ENCODE measurements at places on chromosomes 3 and 15.

DNA sequence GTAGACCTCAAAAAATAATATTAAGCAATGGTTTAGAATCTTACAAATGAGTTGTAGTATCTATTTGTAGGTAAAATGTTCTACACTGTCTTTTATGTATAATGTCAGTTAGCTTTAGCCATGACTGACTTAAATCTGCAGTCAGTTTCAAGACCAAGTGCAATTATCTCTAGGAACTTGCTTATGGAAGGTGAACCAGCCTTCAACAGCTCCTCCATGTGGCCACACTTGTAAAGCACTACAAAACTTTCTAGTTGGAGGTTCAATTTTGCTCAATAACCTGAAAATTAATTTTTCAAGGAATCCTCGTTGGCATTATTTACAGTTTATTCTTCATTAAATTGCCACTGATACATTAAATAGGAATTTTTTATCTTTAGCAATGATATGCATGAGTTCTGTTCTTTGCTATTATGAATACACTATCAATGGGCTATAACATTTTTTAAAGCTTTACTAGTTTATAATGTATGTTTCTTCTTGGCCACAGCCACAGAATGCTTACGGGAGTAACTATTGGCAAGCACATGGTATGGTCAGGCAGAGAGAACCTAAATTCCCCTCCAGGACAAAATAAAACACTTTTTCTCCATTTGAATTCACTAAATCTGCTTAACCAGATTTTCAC, 315.3 kb upstream of the UBE2E2 start:
- DNase-seq, result no peak

GRCh38 chr3:11331101-11331500, 58.9 kb downstream of the ATG7 start:
- no peak for DNase-seq

- DNase-seq, result peak; percentile 27
These were observed 34.6 kb downstream of the RLBP1 start for GRCh38 chr15:89186803-89187202.

DNA sequence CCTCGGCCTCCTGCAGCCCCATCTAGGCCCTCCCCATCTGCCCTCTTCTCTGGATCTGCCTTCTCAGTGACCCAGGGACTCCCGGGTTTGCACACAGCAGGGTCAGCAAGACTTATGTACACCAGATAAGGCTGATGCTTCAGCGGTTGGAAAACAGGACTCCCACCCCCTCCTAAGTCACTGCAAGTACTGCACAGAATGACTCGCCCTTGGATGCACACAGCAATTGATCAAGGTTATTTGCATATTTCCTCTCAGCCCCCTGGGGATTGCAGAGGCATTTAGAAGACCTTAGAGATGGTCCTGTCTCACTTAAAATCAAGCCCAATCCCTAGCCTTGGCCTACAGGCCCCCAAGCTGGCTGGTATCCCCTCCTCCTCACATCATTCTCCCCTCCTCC, 8.9 kb downstream of the ACAN start:
- DNase-seq, result no peak

DNA sequence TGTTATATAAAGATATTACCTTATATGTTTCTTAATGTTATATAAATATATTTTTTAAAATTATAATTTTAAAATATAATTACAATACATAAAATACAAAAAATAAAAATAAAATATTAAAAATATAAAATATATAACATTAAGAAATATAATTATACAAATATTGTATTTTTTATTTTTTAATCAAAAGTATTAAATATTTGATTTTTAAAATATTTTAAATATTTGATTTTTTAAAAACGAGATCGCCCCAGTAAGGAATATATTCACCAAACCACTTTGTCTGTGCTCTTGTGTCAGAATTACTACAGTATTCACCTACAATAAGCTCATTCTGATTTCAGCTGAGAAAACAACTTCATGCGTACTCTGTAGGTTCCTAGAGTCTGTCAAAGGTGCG, 89.1 kb downstream of the ETFA start:
- DNase-seq, result no peak

DNA sequence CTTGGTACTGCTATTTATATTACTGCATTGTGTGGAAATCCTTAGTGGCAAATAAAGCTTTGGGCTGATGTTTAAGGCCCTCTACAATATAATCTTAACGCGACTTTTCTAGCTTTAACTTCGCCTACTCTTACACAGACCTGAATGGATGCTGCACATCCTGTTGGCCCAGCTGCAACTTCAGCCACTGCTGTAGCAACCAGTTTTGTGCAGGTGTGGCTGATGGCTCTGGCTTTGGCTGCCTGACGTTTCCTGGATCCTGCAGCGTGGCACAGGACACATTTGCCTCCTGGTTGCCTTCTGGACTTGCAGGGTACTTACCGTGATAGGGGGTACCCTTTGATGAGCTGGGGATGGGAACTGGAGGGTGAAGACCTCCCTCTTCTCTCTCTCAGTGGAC, 20.2 kb upstream of the ERICH6 start:
- no peak for DNase-seq

DNA sequence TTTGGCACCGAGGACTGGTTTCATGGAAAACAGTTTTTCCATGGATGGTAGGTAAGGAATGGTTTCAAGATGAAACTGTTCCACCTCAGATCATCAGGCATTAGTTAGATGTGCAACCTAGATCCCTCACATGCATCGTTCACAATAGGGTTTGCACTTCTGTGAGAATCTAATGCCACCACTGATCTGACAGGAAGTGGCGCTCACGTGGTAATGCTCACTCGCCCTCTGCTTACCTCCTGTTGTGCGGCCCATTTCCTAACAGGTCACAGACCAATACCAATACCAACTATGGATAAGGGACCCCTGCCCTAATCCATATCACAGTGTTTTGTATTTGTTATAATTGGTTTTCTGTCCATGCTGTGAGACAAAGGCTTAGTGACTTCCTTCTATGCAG, 58.9 kb downstream of the SLMAP start:
- no peak for DNase-seq

GRCh38 chr3:88263417-88264100, 113.8 kb downstream of the C3orf38 start:
- no peak for DNase-seq

DNA sequence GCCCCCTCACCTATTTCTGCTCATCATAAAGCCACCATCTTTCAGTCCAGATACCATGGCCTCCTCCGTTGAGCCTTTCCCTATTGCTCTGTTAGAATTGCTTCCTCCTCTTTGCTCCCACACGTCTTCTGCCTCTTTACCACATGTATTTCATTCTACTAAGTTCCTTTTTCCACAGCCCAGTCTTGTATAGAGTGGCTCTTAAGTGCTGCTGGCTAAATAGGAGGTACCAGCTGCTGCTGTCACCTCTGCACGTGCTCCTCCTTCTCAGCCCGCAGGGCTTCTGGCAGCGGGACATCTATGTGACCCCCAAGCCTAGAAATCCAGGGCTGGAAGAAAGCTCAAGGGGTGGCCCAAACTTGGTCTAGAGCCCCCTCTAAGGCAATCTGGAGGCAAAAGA, 38.8 kb upstream of the PLXND1 start:
- DNase-seq, result no peak

DNA sequence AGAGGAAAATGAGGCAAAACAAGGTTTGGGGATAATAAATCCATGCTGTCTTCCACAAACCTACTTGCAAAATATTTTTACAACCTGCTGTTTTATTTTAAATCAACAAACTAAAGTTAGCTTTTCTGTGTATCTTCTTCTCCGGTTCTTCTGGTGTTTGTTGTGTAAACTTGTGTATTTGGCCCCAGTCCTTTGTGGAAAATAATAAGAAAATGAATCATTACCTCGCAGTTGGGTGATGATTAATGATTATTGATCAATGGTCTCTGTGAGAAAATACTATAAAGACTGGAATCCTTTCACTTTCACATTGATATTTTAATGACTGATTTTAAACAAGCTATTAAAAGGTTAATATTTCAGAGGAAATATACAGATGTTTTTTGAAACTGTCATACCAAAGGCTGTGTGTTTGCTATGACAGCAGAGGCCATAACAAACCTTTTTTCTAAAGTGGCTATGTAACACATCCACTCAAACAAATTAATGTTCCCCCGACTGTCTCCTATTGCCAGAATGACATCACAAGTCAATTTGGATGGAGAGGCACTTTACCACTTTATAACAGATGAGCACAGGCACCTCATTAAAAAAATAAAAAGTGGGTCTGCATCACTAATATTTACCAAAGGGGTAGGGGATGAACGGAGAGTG, 152.5 kb downstream of the MEX3B start:
- DNase-seq, result no peak

DNA sequence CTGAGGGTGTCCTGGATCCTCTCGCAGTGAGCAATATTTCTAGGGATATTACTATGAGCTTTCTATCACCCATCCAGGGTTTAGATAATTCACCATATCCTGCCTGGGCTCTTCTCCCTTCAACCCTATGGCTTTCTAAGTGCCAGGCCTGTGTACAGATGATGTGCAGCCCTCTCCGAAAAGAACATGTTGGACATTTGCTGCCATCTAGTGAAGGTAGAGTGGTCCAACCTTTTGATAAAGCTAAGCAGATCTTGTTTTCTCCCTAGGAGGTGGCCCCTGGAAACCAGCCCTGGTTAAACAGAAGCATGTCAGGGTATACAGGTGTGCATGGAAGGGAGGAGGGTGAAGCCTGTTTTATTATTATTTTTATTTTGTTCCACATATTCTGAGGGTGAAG, 27.9 kb upstream of the SCN10A start:
- no peak for DNase-seq

GRCh38 chr3:190718671-190719070, 143.8 kb downstream of the GMNC start:
- no peak for DNase-seq

DNA sequence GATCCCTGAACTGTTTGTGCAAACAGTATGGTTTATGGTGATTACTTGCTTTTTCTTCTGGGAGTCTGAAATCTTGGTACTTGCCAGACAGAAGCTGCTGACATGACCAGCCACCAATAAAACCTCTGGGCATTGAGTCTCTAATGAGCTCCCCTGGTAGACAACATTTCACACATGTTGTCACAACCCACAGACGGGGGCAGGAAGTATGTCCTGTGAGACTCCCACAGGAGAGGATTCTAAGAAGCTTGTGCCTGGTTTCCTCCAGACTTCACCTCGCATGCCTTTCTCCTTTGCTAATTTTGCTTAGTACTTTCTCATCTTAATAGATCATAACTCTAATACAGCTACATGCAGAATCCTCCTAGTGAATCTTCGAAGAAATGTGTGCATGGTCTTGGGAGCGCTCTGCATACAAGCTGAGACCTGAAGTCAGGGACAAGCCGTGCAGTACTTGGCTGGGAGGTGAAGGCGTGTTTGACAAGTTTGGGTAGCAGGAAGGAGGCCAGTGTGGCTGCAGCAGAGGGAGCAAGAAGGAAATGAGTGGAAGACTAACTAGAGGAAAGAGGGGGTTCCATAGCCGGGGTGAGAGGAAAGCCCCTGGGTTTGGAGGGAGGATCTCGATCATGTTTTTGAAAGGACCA, 49.0 kb downstream of the B3GNT5 start:
- no peak for DNase-seq

GRCh38 chr3:129014148-129014547, 13.0 kb downstream of the EFCC1 start:
- DNase-seq, result no peak

DNA sequence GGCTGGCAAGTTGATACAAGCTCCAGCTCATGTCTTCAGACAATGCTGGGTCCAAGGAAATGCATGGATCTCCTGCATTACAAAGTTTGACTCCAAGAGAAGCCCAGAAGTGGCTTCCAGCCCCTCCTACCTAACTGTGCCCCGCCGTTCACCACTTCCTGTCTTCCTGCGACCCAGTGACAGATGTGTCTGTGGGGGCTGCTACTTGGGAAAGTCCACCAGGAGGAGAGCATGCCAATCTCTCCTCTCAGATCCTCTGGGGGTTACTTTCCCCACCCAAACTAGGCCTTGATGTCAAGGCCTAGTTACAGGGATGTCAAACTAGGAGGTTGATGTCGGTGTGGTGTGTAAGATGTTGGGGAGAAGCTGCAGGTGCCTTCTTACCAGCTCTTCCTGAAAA, 133.6 kb upstream of the RASGRP1 start:
- no peak for DNase-seq

DNA sequence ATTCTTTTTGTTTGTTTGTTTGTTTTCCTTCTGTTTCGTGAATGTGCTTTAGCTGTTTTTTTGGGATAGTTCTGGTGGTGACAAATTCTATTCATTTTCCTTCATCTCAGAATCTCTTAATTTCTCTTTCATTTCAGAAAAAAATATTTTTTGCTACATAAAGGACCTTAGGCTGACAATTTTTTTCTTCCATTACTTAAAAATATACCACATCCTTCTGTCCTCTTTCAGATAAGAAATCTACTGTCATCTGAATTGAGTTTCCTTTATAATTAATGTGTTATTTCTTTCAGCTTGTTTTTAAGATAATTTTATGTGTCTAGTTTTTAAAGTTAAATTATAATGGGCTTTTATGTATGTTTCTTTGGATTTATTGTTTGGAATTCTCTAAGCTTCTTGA, 47.6 kb downstream of the IL16 start:
- no peak for DNase-seq

DNA sequence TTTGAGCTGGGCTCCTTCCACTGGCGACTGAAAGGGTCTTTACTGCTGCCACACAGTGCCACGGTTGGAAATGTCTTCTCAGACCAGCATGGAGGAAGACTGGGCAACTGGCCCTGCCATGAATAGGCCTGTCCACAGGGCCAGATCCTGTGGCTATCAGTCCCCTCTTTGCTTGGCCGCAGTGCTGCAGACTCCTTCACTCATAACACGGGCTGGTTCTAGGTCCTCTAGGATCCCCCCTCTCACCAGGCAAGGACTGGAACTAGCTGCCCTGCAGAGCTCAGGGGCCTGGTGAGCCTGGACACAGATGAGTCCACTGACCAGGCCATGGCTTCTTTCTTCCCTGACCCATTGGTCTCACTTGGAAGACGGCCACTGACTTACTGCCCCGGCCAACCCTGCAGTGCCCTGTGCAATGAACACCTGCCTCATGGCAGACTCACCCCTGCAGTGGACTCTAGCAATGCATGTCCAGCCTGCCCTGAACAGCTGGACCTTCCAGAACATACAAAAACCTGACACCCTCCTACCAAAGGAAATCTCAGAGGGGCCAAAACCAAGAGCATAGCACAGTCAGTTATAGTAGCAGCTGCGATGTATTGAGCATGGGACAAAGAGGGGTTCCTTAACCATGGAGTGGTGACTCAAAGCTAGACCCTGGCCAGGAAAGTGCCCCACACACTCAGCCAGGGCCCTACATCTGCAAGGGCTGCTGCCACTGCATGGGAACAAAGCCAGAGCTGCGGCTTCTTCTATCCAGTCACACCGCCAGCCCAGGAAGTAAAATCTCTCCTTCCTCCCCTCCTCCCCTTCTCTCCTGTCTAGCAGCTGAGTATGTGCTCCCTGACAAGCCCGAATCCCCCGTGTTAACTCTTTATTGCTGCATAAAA, 72.1 kb upstream of the ITGA11 start:
- no peak for DNase-seq

DNA sequence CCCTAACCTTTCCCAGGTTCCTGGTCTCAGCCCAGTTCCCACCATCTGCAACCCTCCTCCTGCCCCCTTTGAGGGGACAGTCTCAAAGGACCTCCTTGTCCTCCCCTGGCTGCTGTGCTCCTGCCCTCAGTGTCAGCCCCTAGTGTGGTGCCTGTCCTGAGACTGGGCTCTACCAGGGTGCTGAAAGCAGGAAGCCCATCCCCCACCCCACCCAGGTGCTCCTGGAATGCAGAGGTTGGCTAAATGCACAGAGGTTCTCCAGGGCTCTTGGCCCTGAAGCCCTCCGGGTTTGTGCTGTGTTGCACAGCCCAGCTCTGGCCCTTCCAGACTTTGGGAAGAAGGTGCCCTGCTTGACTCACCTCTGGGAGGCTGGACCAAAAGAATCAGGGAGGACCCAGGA, 21.8 kb downstream of the C3orf18 start:
- DNase-seq, result no peak

GRCh38 chr3:31858439-31858838, 122.6 kb downstream of the OSBPL10 start:
- no peak for DNase-seq
